ENCODE measurements at places on chromosomes 3 and 15.

DNA sequence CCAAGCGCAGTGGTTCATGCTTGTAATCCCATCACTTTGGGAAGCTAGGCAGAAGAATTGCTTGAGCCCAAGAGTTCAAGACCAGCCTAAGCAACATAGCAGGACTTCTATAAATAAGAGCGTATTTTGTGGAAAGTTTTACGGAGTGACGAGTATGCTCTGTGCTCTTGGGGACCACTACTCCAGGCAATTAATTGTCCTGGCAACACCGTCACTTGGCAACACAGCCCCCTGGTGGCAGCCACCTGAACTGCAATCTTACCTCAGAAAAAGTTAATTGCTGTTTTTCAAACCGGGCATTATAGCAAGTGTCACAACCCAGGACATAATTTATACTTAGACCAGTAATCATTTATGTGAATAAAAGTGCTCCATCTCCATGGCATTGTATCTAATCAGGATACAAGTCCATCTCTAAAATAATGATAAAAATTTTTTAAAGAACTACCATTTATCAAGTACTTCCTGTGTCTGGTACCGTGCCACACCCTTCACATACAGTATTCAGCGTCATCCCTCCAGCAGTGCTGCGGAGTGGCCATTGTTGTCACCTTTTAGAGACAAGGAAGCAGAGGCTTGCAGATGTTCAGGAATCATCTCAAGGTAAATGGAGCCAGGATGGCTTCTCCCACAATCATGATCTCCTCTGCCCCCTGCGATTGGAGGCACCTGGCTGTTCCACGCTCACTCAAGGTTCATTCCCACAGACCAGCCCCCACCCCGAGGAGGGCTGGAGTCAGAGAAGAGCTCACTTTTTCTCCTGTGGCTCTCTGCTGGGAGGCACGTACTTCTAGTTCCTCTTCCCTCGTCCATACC is 34.5 kb downstream of the PLA2G4D start:
- DNase-seq: peak; percentile 47

GRCh38 chr15:73680549-73680948 is 3.6 kb upstream of the CD276 start:
- no peak for DNase-seq

GRCh38 chr3:156519758-156520162 is 35.2 kb downstream of the SSR3 start:
- no peak for DNase-seq

GRCh38 chr3:155302891-155303290 is 9.4 kb upstream of the STRIT1 start:
- no peak for DNase-seq

- no peak for DNase-seq
These were observed 3.3 kb downstream of the CALML4 start for GRCh38 chr15:68201879-68202261.

- DNase-seq: no peak
These were observed 39.0 kb downstream of the SIDT1 start for GRCh38 chr3:113571360-113571759.

GRCh38 chr15:25207369-25207768 is 231.5 kb downstream of the UBE3A start:
- DNase-seq: no peak

- DNase-seq: no peak
These were observed 200.5 kb downstream of the STT3B start for GRCh38 chr3:31733234-31733667.

GRCh38 chr15:85551221-85551832 is 170.9 kb downstream of the AKAP13 start:
- no peak for DNase-seq

- DNase-seq: no peak
These were observed 393.5 kb downstream of the RSL24D1 start for GRCh38 chr15:54803134-54803808.

GRCh38 chr3:100525753-100526612 is 33.6 kb downstream of the TMEM45A start:
- no peak for DNase-seq

- no peak for DNase-seq
These were observed 38.4 kb upstream of the CGNL1 start for GRCh38 chr15:57337868-57338411.

DNA sequence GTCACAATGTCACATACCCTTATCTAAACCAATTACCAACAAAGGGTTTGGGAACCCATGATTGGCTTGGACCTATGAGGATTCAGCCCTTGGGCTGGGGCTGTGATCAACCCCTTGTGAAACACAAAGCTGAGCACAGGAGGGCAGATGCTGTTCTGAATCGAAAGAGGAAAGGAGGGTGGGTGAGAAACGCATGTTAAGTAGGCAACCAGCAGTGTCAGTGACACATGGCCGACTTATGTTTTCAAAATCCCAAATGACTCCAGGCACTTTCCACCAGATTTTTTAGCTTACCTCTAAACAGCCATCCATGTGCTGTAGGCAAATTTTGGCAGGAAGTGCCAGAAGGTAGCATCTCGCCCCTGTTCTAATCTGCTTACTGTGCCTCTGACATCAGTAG is 34.1 kb upstream of the KLHL25 start:
- DNase-seq: no peak

- no peak for DNase-seq
These were observed 282.7 kb downstream of the CNTN3 start for GRCh38 chr3:74331711-74332110.

DNA sequence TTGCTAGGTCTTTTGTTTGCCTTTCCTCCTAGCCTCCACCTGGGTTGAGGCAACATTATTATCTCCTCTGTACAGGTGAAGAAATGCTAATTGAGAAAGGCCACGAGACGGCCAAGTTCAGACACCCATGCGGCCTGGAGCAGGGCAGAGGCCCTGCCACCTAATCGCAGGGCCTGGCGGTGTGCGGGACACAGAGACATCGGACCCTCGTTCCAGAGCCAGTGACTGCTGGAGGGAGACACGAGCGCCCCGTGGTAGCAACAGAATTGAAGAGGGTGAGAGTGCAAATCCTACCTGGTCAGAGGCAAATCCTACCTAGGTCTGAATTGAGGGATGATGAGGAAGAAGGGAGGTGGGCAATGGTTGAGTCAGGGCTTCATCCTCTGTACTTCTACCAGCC is 113.8 kb upstream of the MEF2A start:
- no peak for DNase-seq

GRCh38 chr3:113167825-113168801 is 43.2 kb upstream of the BOC start:
- no peak for DNase-seq

DNA sequence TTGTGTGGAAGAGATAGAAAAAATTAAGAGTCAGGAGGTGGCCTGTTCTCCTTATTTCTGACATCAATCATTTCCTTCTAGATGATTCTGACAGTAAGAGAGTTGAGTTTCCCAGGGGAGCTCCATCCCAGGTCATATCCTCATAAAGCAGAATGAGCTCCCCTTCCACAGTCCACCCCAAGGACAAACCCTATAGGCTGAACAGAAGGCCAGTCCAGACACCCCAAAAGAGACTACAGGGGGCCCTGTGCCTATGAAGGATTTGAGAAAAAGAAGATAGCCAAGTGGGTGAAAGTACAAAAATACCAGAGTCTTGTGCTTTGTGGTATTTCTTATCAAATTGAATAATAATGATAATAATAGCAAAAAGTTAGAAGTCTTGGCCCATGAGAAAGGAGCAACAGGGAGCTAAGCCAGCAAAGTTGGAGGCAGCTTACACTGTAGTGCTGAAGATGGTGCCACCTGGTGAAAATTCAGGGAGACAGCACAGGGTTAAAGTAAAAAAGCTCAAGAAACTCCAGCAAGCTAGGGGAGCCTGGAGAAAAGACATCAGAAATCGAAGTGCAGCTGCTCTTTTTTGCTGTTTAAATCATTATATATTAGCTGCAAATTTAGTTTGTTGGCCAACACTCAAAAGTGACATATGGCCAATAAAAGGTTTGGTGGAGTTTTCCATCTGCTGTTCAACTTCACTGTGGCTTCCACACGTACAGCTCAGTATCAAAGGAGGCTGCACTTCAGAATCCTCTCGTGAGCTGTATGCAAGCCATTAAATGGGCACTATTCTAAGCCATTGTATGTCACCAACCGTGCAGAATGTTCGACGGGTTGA is 35.8 kb upstream of the SLC24A5 start:
- no peak for DNase-seq

GRCh38 chr3:52119099-52119498 is 35.1 kb downstream of the POC1A start:
- no peak for DNase-seq

DNA sequence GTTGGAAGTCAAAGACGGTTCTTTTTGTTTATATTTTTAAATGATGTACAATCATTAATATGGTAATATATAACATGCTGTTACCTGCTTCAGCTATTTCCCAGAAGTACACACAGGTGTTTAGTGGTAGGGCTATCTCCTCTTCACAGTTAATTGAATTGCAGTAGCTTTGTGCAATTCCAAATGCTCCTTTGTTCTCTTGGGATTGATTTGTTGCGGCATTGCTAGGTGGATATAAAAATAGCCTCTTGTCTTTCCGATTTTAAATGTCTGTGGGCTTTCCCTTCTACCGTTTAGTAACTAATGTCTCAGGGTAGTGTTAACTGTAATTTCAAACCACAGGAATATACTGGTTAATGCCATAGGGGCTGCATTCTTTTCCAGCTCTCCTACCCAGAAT is 307.6 kb upstream of the SLITRK3 start:
- no peak for DNase-seq

DNA sequence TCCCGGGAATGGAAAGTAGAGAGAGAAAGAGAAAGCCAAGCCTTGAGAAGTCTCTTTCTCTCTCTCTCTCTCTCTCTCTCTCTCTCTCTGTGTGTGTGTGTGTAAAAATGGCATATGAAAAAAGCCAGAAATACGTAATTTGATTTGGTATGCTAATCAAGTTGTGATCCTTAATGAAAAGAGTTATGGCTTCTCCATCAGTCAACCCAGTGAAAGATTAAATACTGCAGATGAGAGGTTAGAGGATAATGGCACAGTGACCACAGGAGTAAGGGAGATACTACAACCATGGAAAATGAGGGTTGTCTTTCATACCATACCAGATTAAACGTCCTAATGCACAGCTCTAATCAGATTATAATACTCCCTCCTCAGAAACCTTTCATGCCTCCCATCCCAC is 193.5 kb upstream of the SOX2 start:
- DNase-seq: no peak

DNA sequence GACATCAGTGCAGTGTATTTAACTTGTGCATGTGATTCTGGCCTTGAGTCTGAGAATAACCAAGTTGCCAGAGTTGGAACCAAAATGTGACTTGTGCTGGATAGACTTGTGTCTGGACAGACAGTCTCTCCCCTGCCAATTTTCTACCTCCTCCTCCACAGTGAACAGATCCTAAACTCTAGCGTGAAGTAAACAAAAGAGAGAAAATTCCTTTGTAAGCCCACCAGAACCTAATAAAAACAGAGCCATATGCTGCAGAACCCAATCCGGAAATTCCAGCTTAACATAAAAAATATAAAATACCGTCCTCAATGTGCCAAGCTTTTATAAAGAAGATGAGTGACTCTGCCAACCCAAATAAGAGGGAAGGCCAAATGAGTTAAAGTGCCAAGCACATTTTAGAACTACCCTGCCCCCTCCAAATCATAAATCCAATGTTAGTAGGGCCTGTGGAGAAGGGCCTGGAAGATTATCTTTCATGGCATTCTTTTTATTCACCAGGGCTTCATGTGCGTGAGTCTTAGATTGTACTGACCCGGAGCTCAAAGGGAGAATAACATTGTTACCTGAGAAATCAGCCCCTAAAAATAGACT is 344.6 kb upstream of the PROK2 start:
- DNase-seq: no peak

- DNase-seq: no peak
These were observed 82.0 kb downstream of the TIGIT start for GRCh38 chr3:114375608-114376421.

DNA sequence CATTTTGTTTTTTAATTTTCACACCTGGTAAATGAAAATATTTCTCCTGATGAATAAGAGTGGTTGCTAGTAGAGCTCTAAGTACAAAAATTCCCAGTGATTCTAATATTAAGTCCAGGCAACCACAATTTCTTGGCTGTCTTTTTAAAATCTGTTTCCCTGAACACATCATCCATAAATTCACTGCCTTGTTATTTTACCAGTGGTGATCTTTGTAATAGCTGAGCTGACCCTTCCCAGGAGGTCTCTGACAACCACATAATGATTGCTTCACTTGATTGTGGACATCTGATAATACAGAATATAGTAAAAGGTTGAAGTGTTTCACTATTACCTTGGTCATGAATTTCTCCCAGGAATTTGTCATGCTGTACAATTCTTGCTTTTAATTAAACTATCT is 13.9 kb upstream of the TOP2B start:
- no peak for DNase-seq

DNA sequence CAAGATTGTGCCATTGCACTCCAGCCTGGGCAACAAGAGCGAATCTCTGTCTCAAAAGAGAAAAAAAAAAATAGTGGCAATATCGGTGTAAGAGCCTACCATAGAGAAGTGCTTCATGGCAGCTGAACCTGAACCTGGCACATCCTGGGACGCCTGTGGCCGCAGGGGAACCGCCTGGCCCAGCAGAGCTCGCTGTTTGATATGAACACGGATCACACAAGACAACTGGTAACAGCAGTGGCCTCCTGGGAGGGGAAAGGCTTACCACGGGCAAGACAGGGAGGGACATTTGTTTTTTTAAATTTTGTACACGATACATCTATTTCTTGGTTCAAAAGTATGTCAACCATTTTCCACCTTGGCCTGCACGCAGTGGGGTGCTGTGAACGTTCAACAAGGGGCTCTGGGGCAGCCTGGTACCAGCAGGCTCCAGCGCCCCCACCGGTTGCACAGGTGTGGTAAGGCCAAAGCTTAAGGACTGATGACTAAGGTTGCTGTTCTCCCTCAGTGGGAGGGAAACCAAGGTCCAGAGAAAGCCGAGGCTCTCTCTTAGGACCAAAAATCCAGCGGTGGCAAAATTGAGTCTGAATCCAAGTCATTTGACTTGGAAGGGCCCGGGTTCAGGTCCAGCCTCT is 21.7 kb upstream of the EPHB3 start:
- no peak for DNase-seq

DNA sequence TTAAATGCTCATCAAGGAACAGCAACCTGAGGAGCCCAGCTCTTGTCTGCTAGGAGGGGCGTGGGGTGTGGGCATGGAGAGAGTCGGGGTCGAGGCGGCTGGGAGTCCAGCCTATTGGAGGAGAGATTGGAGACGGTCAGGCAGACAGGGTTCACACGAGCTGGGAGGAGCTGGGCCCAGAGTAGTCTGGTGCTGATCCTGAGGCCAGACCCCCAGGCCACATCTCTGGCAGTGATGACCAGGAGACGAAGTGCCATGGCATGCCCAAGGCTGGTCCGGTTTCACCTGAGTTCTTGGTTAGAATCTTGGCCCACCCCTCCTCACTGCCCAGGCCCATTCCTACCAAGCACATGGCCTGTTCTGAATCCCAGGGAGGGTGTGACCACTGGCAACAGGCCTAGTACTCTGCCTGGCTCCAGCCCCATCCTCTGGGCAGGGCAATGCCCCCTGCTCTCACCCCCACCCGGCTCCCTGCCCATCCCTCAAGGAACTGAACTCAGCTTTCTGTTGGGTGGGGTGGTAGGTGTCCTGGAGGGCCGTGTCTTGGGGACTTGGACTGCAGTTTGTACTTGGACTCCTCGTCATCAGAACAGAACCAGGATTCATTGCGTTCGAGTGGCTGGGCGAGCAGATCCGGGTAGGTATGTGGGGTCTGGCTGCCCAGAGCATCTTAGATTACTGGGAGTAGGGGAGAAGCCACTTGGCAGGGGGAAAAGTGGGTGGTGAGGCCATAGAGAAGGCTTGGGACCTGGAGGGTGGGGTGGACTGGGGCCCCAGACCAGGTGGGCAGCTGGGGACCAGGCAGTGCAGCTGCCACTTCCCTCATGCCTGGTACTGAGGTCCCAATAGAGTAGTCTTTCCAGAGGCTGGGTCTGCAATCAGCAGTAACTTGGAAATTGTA is 20.8 kb downstream of the SLC28A1 start:
- no peak for DNase-seq

All from T-helper 1 cell (primary cell).